Activated CD4-positive, alpha-beta T cell treated with anti-CD3 and anti-CD28 coated beads for 48 hours (primary cell): ENCODE measurements at places on chromosomes 3 and 15.

- no peak for DNase-seq
Observed at GRCh38 chr15:67758619-67759300, 66.5 kb upstream of the SKOR1 start.

GRCh38 chr3:85594676-85595075 is 635.9 kb downstream of the CADM2 start:
- DNase-seq = no peak

- DNase-seq = no peak
Observed at GRCh38 chr3:185760550-185760949, 64.3 kb downstream of the IGF2BP2 start.

GRCh38 chr3:125062904-125063618 is 7.3 kb upstream of the HEG1 start:
- DNase-seq = no peak

- no peak for DNase-seq
Observed at GRCh38 chr3:62142331-62143085, 230.8 kb downstream of the FEZF2 start.

DNA sequence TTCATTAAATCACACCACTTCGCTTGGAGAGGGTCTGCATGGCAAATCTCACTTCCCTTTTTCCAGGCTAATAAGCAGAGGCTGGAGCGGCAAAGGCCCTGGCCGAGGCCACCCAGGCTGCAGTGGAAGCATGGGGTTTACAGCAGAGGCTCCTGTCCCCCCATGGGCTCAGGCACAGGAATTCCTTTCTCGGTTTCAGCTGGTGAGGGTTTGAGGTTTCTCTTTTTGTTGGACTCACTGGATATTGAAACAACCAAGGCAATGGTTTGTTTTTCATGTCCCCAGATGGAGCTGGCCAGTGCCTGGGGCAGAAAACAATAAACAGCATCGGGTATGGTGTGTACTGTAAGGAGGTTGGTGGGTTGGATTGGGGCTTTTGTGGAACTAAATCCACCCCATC is 175.6 kb upstream of the RASGRP1 start:
- no peak for DNase-seq

- DNase-seq = no peak
Observed at GRCh38 chr15:63530752-63531299, 26.4 kb downstream of the USP3 start.

DNA sequence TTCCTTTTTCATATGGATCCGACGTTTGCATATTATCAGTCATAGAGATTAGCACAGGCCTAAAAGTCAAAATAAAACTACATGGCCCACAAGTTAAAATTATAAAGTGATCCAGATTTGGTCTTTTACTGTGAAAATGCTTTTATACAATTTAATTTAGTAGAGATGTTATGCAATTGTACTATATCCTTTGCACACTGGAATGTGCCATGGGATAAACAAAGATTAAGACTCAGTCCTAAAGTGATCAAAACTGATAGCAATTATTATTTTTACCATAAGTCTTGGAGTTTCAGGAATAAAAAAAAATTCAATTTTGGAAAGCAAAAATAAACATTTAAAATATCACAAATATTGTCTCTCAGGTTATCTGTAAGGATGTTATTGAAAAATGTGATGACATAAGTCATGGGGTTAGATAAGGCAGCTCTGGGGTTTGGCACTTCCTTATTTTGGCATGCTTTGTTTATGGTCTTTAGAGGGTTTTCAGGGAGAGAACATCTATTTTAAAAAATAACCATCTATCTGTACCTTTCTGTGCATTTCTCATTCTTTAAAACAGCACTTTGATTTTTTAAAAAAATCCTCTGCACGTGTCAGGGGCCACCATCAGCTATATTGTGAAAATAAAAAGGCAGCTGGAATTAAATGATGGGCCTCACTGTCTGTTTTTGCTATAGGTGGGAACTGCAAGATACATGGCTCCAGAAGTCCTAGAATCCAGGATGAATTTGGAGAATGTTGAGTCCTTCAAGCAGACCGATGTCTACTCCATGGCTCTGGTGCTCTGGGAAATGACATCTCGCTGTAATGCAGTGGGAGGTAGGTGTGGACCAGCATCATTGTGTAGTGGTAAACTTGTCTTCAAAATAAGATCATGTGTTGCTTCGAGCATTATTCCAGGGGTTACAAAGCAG is 67.3 kb downstream of the TGFBR2 start:
- no peak for DNase-seq

DNA sequence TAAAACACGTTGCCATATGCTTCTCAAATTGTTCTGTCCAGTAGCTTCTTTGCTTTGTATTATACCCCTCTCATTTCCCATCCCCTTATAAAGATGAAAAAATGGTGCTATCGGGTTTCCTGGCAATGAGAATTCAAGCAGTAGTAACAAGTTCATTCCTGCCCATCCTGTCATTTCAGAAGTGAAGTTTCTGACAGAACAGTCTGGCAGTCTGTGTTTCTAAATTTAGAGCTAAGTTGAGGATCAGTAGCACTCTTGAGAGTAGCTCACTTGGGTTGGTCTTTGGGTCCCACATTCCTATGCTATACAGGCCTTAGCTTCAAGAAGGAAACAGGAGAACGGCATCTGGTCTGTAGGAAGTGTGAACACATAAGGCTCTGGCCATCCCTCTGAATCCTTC is 134.6 kb downstream of the GHSR start:
- DNase-seq = no peak

DNA sequence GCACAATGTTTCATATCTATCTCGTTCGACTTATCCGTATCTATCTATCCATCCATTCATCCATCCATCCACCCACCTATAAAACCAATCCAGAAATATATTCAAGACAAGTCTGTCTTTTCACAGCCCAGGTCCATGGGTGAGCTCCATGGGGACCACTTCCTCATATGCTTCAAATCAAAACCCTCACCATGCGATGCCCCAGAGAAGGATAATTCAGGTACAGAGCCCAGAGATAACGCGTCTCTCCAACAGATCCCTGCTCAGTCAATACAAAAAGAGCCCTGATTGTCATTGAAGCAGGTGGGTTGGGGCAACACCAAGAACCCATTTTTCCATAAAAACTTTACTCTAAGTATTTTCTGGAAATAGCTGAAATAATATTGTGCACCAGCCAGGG is 47.2 kb downstream of the PCSK6 start:
- DNase-seq = no peak

DNA sequence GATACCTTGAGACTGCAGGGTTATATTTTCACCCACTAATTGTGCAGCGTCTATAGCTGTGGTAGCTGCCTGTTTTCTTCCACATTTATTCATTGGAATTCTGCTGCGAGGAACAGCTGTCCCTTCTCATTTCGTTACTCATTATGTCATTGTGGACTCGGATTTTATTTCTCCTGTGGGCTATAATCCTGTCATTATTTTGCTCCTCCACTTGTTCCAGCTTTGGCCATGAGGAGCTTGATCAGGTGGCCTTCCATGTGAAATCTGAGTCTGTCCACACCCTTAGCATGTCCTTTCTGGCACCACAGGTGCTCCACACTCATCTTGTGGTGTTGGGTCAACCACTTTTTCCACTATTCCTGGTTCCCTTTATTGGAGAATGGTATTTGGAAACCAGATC is 14.8 kb downstream of the LYSMD4 start:
- DNase-seq = no peak

DNA sequence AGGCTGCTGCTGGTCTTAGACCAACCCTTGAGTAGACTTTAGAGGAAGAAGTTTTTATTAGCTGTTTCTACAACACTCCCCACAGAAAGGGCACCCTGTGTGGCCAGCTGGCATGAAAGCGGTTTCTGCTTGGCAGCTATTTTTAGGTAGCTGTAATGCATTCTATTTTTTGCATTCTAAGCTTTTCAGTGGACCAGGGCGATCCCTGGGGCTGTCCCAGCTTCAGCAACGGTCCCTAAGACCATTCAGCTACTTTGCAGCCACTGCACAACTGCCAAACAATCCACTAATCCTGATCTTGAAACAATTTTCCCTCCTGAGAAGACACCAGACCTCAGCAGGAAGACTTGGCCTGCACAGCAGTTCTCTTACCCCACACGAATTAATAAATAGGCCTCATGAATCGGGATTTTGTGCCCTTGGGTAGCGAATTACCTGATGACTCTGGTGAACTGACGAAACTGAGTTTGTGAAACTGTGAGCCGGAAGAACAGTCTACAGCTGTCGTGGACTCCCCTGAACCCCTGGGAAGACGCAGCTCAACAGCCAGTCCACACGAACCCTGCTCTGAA is 14.6 kb upstream of the TFRC start:
- DNase-seq = no peak
